ENCODE measurements at places on chromosomes 4 and X. TPM values are rescaled to one million over a fixed set of nuclear protein-coding genes. Genes with fewer than 3 reads are reported as not detected.

- H3K36me3 ChIP-seq: no peaks in the 10 kb centered on the region
- no peak overlapping the region for H3K27ac ChIP-seq
- no peaks in the 10 kb centered on the region for H3K27me3 ChIP-seq
- DNase-seq: no peak
- no peak overlapping the region for H3K4me3 ChIP-seq
These were observed 37.4 kb downstream of the SLC16A2 start for GRCh38 chrX:74458736-74459135.

DNA sequence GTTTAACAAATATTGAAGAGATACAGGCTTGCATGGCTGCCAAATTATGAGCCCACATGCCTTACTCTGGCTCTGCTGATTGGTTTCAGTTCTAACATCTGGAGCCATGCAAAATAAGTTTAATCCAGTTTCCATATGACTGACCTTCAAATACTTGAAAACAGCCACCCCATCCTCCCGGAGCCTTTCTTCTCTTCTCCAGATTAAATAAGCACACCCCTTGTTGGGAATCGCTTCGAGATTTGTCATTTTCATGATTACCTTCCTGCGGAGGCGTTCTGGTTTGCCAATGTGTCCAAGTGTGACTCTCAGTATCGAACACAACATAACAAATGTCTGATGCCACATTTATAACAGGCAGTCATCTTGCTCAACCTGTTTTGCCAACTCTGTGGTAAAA lies 101.6 kb upstream of the JADE1 start:
- DNase-seq: peak; percentile 61
- no peaks in the 10 kb centered on the region for H3K27me3 ChIP-seq
- H3K4me3 ChIP-seq: no peak overlapping the region
- no peaks in the 10 kb centered on the region for H3K36me3 ChIP-seq

The NPY5R gene
- not detected for total RNA-seq

- H3K27me3 ChIP-seq: no peaks in the 10 kb centered on the region
- peak overlapping the region; percentile 71 for H3K27ac ChIP-seq
- DNase-seq: peak; percentile 77
- H3K36me3 ChIP-seq: no peaks in the 10 kb centered on the region
- peaks cover 19% of the 10 kb centered on the region for H3K4me1 ChIP-seq
These were observed 67.4 kb downstream of the ENPP6 start for GRCh38 chr4:184150102-184150839.

DNA sequence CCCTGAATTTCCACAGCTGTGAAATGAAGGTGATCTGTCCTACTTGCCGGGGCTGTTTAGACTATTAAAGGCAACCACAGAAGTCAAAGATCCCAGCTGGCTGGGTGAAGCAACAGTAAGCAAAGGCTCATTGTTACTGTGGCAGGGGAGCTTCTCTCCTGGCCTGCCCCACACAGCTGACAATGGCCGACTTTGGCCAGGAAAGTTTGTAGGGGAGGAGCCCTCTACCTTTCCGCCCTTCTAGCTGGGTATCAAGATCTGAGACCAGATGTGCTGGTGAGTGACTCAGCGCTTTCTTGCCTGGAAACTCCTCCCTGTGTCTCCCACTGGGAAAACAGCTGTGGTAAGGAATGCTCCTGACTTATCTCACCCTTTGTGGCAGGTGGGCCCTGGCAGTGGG lies 21.1 kb downstream of the RASSF6 start:
- H3K4me1 ChIP-seq: peaks cover 34% of the 10 kb centered on the region
- no peaks in the 10 kb centered on the region for H3K27me3 ChIP-seq
- DNase-seq: peak; percentile 78
- H3K27ac ChIP-seq: peak overlapping the region; percentile 80

DNA sequence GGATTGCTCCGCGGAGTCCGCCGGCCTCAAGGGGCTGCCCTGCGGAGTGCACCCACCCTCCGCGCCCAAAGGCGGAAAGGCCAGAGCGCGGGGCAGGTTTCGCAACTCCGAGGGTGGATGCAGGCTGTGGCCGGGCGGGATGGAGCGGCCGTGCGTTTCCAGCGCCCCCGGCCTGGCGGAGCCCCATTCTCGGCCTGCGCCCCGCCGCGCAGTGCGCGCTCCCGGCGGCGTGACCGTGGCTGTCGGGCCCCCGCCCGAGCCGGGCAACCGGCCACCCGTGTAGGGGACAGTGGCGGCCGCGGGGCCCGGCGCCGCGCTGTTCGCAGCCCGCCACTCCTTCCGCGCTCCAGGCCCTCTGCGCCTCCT lies 331 bp downstream of the SETD7 start:
- no peaks in the 10 kb centered on the region for H3K27me3 ChIP-seq
- H3K36me3 ChIP-seq: no peaks in the 10 kb centered on the region
- H3K4me3 ChIP-seq: peak overlapping the region; percentile 84
- H3K4me1 ChIP-seq: peaks cover 37% of the 10 kb centered on the region

GRCh38 chr4:156771171-156771837 lies 200.3 kb downstream of the PDGFC start:
- peak; percentile 46 for DNase-seq
- H3K4me3 ChIP-seq: peak overlapping the region; percentile 12
- peaks cover 9% of the 10 kb centered on the region for H3K4me1 ChIP-seq
- H3K27ac ChIP-seq: peak overlapping the region; percentile 47

DNA sequence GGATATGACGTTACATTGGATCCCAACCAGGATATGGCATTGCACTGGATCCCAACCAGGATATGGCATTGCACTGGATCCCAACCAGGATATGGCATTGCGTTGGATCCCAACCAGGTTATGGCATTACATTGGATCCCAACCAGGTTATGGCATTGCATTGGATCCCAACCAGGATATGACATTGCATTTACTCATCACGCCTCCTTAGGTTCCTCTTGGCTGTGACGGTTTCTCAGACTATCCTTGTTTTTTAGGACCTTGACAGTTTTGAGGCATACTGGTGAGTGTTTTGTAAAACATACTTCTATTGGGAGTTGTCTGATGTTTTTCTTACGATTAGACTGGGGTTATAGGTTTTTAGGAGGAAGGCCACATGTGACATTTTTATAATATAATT lies 5.4 kb upstream of the ACSL1 start:
- H3K27me3 ChIP-seq: no peaks in the 10 kb centered on the region
- H3K4me3 ChIP-seq: no peak overlapping the region
- DNase-seq: no peak
- H3K36me3 ChIP-seq: no peaks in the 10 kb centered on the region
- no peak overlapping the region for H3K27ac ChIP-seq

The CT45A9 gene
- total RNA-seq: not detected

DNA sequence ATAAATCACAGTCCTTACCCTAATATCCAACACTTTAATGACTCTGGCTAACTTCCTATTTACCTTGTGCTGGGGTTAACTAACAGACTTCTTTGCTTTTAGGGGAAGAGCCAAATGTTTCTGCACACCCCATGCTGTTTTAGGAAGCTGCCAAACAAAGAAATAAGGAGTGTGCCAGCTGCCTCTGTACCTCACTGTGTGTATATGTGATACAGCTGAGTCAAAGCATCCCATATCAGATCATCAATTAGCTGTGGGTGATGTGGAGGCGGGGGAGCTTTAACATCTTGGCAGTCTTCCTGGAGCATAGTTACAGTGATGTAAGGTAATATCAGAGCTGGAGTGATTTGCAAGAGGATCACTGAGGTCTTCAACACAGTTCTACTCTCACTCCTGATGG lies 95.4 kb downstream of the COL25A1 start:
- peak; percentile 38 for DNase-seq
- no peaks in the 10 kb centered on the region for H3K27me3 ChIP-seq
- H3K4me3 ChIP-seq: no peak overlapping the region
- no peak overlapping the region for H3K27ac ChIP-seq

DNA sequence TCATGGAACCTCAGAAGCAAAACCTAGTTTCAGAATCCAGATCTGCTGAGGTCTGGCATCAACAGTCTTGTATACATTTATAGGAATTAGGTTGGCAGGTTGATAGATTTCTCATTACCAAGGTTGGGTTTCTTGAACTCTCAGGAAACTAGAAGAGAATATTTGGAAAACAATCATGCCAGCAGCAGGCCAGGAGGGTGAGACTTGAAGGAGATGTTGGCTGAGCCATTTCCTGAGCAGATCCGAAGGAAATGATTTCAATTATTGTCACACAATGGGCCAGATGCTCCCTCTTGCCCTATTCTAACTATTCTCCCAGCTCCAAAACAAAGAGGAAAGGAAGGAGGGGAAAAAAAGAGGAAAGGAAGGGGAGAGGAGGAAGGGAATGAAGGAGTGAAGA lies 45.2 kb downstream of the SHROOM4 start:
- no peaks in the 10 kb centered on the region for H3K4me1 ChIP-seq
- no peak overlapping the region for H3K27ac ChIP-seq
- H3K4me3 ChIP-seq: no peak overlapping the region
- no peaks in the 10 kb centered on the region for H3K36me3 ChIP-seq
- no peak for DNase-seq

The UGT2B10 gene
- 0.29 TPM for total RNA-seq

- H3K4me1 ChIP-seq: no peaks in the 10 kb centered on the region
- H3K36me3 ChIP-seq: no peaks in the 10 kb centered on the region
- DNase-seq: no peak
- no peak overlapping the region for H3K27ac ChIP-seq
These were observed 1663.1 kb downstream of the STIM2 start for GRCh38 chr4:28523681-28524190.

The CXCR3 gene
- total RNA-seq: not detected

The GPR78 gene
- not detected for total RNA-seq

The FHIP1A gene
- 53.6 TPM for total RNA-seq

GRCh38 chr4:62644372-62644771 lies 1444.2 kb downstream of the ADGRL3 start:
- H3K4me3 ChIP-seq: no peak overlapping the region
- no peaks in the 10 kb centered on the region for H3K36me3 ChIP-seq
- H3K27me3 ChIP-seq: no peaks in the 10 kb centered on the region
- no peak overlapping the region for H3K27ac ChIP-seq
- H3K4me1 ChIP-seq: no peaks in the 10 kb centered on the region

DNA sequence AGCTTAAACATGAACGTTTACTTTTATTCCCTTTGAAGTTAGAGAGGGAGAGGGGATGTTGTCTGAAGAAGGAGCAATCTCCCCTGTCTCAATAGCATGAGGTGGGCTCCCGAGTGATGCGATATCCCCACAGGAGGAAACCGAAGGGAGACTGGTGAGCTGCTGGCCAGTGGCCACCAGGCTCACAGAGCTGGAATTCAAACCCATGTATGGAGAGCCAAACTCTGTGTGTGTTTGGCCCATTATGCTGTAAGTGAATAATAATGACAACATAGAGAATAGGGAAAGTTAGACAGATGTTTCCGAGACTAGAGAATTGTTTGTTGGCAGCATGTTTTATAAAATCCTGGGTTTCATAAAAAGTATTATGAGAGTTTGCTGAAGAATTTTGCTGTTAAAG lies 66.1 kb upstream of the CLNK start:
- H3K36me3 ChIP-seq: no peaks in the 10 kb centered on the region
- H3K27me3 ChIP-seq: no peaks in the 10 kb centered on the region
- H3K4me3 ChIP-seq: no peak overlapping the region
- no peaks in the 10 kb centered on the region for H3K4me1 ChIP-seq

The FGD1 gene
- total RNA-seq: 15.9 TPM

The TRPC3 gene
- 0.72 TPM for total RNA-seq

- no peak overlapping the region for H3K27ac ChIP-seq
- no peak overlapping the region for H3K4me3 ChIP-seq
- no peak for DNase-seq
- peaks cover 34% of the 10 kb centered on the region for H3K4me1 ChIP-seq
These were observed 84.8 kb downstream of the STOX2 start for GRCh38 chr4:183989931-183990330.

The TCEAL7 gene
- total RNA-seq: 8.8 TPM

The LEF1 gene
- not detected for total RNA-seq

The HHIP gene
- 33.0 TPM for total RNA-seq

The MANBA gene
- total RNA-seq: 21.0 TPM

The RTL9 gene
- total RNA-seq: under 0.01 TPM

- no peak overlapping the region for H3K4me3 ChIP-seq
- H3K4me1 ChIP-seq: no peaks in the 10 kb centered on the region
- H3K27me3 ChIP-seq: no peaks in the 10 kb centered on the region
- DNase-seq: no peak
These were observed 45.3 kb upstream of the MID1 start for GRCh38 chrX:10665681-10666080.

DNA sequence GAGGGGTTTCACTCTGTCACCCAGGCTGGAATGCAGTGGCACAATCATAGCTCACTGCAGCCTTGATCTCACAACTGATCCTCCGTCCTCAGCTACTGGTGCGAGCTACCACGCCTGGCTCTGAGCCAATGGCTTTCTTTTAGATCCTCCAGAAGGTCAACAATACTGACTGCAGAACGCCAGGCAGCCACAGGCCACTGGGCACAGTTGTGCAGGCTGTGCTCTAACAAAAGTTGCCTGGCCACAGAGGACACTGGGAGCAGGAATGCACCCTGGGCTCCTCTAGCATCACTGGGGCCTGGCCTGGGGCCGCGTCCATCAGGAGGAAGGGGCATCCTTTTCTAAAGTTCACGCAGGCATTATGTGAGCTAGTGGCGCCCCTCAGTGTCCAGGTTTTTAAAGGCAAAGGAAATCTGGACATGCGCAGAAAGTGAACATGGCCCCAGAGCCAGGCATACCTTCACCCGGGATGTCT lies 14.9 kb upstream of the PORCN start:
- H3K4me3 ChIP-seq: no peak overlapping the region
- H3K27ac ChIP-seq: no peak overlapping the region
- H3K36me3 ChIP-seq: no peaks in the 10 kb centered on the region
- DNase-seq: peak; percentile 47
- no peaks in the 10 kb centered on the region for H3K4me1 ChIP-seq

DNA sequence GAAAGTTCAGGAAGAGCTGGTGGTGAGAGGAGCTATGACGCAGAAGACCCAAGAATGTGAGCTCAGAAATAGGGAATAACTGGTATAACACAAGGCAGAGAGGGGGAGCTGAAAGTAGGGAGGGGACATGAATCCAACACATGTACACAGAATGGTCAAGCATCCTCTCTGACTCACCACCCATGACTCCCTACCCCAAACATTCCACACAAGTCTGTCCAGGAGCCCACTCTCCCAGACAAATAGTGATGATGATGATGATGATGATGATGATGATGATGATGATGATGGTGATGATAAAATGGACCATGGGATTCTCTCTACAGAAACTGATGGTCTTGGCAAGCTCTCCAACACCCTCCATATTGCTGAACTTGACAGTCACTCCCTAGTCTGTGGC lies 46.4 kb downstream of the NAT8L start:
- no peaks in the 10 kb centered on the region for H3K27me3 ChIP-seq
- no peaks in the 10 kb centered on the region for H3K4me1 ChIP-seq

GRCh38 chrX:22351966-22352365 lies 79.3 kb downstream of the CBLL2 start:
- H3K27ac ChIP-seq: no peak overlapping the region
- peaks cover 6% of the 10 kb centered on the region for H3K27me3 ChIP-seq
- no peak for DNase-seq
- no peaks in the 10 kb centered on the region for H3K36me3 ChIP-seq
- H3K4me3 ChIP-seq: no peak overlapping the region

DNA sequence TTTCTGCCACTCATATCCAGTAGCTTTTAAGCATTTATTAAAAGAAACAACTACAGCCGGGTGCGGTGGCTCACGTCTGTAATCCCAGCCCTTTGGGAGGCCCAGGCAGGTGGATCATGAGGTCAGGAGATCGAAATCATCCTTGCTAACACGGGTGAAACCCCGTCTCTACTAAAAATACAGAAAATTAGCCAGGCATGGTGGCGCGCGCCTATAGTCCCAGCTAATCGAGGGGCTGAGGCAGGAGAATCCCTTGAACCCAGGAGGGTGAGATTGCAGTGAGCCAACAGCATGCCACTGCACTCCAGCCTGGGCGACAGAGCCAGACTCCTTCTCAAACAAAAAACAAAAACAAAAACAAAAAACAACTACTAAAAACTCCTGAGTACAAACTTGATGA lies 119.8 kb downstream of the EPHA5 start:
- H3K4me3 ChIP-seq: no peak overlapping the region
- no peaks in the 10 kb centered on the region for H3K36me3 ChIP-seq
- H3K27me3 ChIP-seq: no peaks in the 10 kb centered on the region
- no peaks in the 10 kb centered on the region for H3K4me1 ChIP-seq
- H3K27ac ChIP-seq: no peak overlapping the region
